ENCODE measurements at places on chromosomes 1 and 21. TPM values are rescaled to one million over a fixed set of nuclear protein-coding genes. Genes with fewer than 3 reads are reported as not detected.

The GJC2 gene
- 0.17 TPM for total RNA-seq

The CADM3 gene
- total RNA-seq: 0.57 TPM

DNA sequence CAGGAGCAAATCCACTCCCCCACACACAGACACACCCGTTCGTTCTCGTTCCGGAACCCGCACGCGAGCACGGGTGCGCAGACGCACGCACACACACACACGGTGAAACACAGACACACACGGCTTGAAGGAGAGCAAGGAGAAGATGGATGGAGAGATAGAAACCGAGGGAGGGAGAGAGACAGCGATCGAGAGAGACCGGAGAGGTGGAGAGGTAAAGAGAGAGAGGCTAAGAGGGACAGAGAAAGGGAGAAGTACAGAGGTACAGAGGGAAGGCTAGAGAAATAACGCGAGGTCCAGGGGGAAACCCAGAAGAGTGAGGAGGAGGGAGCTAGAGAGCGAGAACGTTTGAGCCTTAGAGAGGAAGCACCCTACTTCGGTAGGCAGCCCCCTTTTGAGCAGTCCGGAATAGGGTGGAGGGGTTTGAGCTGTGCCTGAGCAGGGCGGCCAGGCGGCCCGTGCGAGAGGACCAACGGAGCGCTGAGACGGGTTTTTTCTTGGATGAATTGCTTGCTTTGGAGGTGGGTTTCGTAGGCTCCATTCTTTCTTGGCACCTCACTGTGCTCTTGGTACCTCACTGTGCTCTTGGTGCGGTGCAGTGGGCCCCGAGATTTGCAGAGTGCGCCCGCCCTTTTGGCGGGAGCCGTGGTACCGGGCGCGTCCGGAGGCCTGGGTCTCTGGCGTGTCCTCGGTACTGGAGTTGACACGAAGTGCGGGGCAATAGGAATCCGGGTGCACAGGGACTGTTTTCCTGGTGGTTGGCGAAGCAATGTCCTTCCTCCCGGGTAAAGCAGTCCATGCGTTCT is 88.4 kb upstream of the RHOU start:
- peak; percentile 73 for DNase-seq

DNA sequence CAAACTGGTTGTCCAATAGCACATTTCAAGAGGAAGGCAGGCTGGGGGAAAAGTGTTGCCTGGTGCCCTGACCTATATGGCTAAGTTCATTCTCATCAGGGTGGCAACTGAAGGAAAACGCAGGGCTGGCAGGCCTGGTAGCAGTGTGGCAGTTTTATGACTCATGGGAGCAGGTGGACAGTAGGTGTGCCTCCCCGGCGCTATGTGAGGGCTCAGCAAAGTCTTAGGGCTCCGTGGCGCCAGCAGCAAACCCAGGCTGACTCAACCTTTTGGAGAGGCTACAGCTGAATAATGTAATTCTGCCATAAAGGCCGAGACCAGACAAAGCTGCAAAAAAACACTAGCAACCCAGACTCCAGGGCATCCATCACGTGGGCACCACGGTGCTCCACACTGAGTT is 23.6 kb downstream of the GADD45A start:
- DNase-seq: no peak

- DNase-seq: no peak
Observed at GRCh38 chr1:26922431-26922729, 837 bp downstream of the NUDC start.

- no peak for DNase-seq
Observed at GRCh38 chr1:40905061-40905460, 42.9 kb upstream of the CITED4 start.

- DNase-seq: peak; percentile 99
Observed at GRCh38 chr1:64039390-64039926, 164.0 kb upstream of the UBE2U start.

The TPRG1L gene
- 8.5 TPM for total RNA-seq

DNA sequence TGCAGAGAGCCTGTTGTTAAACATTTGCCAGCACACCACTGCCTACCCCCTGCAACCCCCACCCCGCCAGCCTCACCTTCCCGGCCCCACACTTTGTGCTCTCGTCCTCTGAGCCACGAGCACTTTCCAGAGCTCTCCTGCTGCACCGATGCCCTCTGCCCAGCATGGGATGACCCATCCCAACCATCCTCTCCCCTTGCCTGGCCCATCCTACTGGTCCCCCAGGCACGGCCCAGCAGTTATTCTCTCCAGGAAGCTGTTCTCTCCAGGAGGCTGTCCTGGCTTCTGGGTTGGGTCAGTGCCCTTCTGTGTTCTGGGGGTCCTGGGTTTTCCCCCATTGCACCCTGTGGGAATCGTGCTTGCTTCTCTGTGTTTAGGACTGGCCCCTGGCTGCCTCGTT is 60.1 kb upstream of the ABCG1 start:
- no peak for DNase-seq

Measured in Daoy (cell line).